ENCODE measurements at places on chromosomes 1 and 21.

- DNase-seq: no peak
These were observed 47.6 kb downstream of the TYW3 start for GRCh38 chr1:74780594-74780993.

DNA sequence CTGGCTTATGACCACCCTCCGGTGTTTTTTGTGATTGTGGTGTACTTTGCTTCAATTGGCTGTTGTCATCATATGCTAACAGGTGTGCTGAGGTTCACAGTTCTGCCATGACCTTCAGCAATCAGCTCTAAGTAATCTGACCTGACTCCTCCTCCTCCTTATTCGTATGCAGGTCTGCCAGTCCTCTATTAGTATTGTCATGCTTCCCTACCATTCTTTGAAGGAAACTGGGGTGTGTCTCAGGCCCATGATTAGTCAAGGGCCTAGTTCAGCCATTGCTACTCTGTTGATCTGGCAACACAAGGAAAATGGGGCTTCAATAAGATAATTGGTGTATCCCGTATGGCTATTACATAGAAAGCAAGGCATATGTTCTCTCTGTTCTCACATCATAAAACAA lies 332.3 kb upstream of the DPYD start:
- DNase-seq: no peak

GRCh38 chr1:96030312-96030711 lies 691.3 kb upstream of the PTBP2 start:
- DNase-seq: no peak

DNA sequence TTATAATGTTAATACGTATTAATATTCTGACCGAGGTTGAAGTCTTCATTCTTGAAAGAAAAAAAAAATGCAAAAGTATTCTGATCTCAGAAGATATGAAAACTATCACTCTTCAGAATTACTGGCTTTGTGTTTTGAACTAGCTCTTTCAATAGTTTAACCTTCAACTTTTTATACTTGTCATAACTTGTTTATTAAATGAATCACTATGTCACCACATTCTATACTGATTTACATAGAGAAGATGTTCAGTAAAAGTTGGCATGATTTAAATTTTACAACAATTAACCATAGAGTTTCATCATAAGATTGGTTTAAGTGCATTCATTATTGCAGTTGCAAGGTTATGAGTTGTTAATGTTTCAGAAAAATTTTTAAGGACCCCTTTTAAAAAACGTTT lies 57.3 kb downstream of the HS2ST1 start:
- no peak for DNase-seq

GRCh38 chr1:23793861-23794731 lies 3.2 kb downstream of the LYPLA2 start:
- DNase-seq: no peak

DNA sequence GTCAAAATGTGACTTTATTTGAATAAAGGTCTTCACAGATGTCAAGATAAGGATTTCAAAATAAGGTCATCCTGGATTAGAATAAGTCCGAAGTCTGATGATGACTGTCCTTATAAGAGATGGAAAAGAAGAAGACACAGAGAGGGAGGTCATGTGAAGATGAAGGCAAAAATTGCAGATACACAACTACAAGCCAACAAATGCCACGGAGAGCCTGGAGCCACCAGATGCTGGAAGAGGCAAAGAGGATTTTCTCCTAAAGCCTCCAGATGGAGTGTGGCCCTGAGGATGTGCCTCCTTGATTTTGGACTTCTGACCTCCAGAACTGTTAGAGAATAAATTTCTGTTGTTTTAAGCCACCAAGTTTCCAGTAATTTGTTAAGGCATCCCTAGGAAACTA lies 31.2 kb downstream of the SLAMF1 start:
- no peak for DNase-seq

GRCh38 chr1:221806236-221806635 lies 64.3 kb upstream of the DUSP10 start:
- DNase-seq: no peak
